Chondrocyte (in vitro differentiated cells): ENCODE measurements at places on chromosomes 4 and X.

- H3K4me1 ChIP-seq = peaks cover 15% of the 10 kb centered on the region
- H3K4me3 ChIP-seq = no peak overlapping the region
- no peak overlapping the region for H3K27ac ChIP-seq
- DNase-seq = no peak
- no peaks in the 10 kb centered on the region for H3K36me3 ChIP-seq
- no peaks in the 10 kb centered on the region for H3K27me3 ChIP-seq
These were observed 102.6 kb downstream of the FHDC1 start for GRCh38 chr4:153038623-153039311.

- no peak overlapping the region for H3K27ac ChIP-seq
- no peak for DNase-seq
- no peak overlapping the region for H3K4me3 ChIP-seq
- H3K4me1 ChIP-seq = peaks cover 20% of the 10 kb centered on the region
These were observed 537.8 kb upstream of the BOD1L1 start for GRCh38 chr4:14165222-14165920.

DNA sequence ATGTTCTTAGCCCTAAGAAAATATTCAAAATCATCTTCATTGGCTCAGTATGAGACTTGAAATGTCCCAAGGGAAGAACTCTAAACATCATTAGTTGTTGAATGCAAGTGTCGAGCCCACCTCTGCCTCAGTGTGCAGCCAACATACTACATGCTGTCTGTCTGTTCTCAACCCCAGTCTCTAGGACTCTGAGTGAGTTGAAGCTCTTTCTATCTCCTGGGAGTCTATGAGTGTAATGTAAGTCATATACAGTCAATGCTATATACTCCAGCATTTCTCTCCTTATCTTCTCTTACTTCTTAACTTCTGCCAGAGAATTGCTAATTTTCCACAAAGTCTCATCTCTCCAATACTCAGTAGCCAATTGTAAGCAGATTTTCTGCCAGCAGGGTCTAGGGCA lies 61.3 kb downstream of the SPATA18 start:
- no peak overlapping the region for H3K27ac ChIP-seq
- DNase-seq = no peak
- no peaks in the 10 kb centered on the region for H3K36me3 ChIP-seq
- no peaks in the 10 kb centered on the region for H3K27me3 ChIP-seq
- H3K4me3 ChIP-seq = no peak overlapping the region

GRCh38 chr4:53173576-53173975 lies 192.3 kb downstream of the SCFD2 start:
- no peaks in the 10 kb centered on the region for H3K27me3 ChIP-seq
- no peak for DNase-seq
- H3K27ac ChIP-seq = no peak overlapping the region
- H3K36me3 ChIP-seq = peaks cover 11% of the 10 kb centered on the region

DNA sequence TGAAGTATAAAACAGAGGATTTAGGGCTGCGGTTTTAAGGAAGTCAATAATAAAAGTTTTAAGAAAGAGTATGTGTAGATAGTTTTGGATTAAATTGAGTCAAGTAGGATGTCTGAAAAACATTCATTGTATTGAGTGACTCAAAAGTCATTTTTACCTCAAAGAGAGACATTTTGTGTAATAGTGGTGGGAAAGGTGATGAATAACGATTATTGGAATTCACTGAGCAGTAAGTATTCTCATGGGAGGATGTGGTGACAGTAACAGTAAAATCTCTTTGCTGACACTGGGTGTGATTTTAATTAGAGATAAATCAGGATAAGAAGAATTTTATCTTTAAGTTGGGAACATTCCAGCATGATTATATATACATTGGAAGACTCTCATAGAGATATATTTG lies 233.6 kb downstream of the PDHA2 start:
- peaks cover 4% of the 10 kb centered on the region for H3K4me1 ChIP-seq
- no peaks in the 10 kb centered on the region for H3K36me3 ChIP-seq
- H3K27me3 ChIP-seq = no peaks in the 10 kb centered on the region
- H3K4me3 ChIP-seq = no peak overlapping the region
- DNase-seq = no peak

DNA sequence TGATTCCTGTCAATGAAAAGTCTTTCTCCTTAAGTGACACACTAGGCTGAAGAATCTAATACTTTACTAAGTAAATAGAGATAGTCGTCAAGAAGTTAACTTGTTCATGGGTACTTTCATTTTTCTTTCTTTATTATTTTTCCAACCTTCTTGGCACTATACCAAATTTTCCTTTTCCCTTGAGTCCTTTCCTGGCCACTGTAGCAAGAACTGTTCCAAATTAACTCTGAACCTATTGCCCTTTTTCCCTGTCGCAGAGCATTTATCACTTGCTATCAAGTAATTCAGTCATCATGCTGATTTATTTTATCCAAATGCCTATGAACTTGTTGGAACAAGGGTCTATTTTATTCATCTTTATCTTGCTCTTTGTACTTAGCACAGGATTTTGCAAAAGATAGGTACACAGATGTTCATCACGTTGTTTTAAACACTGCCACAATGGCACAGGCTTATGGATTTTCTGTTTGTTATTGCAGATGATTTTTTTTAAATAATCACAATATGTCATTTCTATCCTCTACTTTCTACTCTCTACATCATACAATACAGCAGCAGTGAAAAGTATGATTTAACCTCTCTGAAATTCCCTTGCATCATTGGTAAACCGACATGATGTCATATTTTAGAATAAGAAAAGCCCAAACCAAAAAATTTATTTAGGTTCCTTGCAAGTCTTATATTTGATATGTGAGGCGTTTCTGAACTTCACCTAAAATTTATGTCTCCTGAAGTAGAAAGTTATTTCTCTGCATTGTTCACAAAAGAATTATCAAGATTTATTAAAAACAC lies 2352.3 kb downstream of the PCDH7 start:
- no peak for DNase-seq
- peak overlapping the region; percentile 42 for H3K4me3 ChIP-seq
- peak overlapping the region; percentile 88 for H3K27ac ChIP-seq
- H3K4me1 ChIP-seq = peaks cover 47% of the 10 kb centered on the region

DNA sequence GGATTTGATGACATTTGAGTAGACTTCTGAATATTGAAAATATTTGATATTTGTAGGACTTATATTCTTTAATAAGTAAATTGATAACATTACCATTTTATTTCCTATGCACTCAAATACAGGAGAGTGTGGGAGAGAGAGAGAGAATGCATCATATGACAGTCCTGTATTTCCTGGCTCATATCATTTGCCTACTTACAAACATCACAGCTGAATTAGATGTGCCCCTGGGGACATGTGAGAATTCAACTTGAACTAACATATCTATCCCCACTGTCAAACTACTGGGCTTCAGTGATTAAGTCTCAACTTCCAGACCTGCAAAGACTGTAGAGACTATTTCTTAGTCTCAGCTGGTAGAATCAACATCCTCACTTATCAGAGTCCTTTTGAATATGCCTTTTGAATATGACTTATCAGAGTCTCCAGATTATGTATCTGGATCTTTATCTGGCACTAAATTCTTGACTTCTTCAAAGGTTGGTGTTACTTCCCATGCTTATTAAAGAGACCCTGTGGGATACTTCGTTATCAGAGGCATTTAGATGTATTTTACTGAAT lies 75.5 kb downstream of the PABPC4L start:
- peaks cover 3% of the 10 kb centered on the region for H3K36me3 ChIP-seq
- H3K27ac ChIP-seq = no peak overlapping the region
- H3K4me3 ChIP-seq = no peak overlapping the region
- H3K27me3 ChIP-seq = no peaks in the 10 kb centered on the region
